ENCODE measurements at places on chromosomes 4 and X.

DNA sequence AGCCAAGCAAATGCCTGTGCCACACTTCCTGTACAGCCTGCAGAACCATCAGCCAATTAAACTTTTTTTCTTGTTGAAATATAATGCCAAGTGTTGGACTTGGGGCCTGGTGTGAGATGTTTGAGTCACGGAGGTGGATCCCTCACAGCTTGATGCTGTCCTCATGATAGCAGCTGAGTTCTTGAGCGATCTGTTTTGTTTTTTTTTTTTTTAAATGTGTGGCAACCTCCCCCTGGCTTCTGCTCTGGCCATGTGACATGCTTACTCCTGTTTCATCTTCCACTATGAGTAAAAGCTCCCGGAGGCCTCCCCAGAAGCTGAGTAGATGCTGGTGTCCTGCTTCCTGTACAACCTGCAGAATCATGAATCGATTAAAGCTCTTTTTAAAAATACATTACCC is 973.3 kb upstream of the FTHL17 start:
- no peak for DNase-seq

DNA sequence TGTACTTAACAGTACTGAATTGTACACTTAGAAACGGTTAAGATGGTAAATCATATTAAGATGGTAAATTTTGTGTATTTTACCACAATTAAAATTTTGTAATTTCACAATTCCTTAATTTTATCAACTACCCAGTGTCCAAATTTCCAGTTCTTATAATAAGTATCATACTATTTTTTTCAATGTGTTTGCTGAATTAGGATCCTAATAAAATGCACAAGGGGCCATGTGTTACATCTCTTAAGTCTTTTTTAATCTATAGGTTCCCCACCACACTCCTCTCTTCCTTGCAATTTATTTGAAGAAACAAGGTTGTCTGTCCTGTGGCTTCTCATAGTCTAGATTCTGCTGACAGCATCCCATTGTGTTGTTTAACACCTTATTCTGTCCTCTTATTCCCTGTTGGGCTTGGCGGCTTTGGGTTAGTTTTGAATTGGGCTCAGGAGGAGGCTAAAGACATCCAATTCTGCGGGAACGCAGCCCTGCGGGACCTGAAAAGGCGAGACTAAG is 533 bp upstream of the SYAP1 start:
- no peak for DNase-seq

DNA sequence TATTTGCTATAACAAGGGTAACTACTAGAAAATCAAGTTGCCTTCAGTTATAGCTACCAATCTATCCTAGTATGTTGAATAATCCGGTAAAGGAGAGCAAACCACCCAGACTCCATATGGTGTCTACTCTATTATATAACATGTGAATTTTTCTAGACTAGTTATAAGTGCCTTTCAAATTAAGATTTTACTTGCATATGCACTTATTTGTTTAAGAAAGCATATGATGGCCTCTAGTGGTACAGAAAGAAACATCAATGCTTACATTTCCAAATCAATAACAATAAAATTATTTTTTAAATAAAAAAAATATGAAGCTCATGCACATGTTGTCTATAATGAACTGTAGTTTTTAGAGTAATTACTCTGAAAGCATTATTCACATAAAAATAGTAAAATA is 1516.4 kb upstream of the PABPC4L start:
- DNase-seq, result no peak

DNA sequence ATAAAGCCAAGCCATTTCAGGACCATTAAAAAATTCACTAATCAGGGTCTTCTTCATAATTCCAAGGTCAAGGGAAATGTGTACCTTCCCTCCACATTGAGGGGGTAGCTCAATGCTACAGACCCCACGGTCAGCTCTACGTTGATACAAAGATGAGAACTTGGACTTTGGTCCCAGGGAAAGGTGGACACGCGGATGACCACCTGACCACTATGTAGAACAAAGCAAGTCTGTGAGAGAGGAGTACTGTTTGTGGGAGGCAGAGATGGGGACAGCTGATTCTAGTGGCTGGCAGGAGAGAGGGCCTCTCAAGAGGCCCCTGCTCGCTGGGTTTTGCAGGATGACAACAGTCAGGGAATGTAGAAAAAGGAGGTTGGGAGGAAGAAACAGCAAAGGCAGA is 58.0 kb downstream of the SLC2A9 start:
- DNase-seq, result no peak

- DNase-seq, result no peak
These were observed 28.1 kb upstream of the ANOS1 start for GRCh38 chrX:8760021-8760420.

All from GM03348 (cell line).